Stimulated activated CD4-positive, alpha-beta T cell treated with anti-CD3 and anti-CD28 coated beads, Interleukin-1b, Interleukin-23, amount 100 ng/mL, for 48 hours (primary cell): ENCODE measurements at places on chromosomes 6 and 20.

DNA sequence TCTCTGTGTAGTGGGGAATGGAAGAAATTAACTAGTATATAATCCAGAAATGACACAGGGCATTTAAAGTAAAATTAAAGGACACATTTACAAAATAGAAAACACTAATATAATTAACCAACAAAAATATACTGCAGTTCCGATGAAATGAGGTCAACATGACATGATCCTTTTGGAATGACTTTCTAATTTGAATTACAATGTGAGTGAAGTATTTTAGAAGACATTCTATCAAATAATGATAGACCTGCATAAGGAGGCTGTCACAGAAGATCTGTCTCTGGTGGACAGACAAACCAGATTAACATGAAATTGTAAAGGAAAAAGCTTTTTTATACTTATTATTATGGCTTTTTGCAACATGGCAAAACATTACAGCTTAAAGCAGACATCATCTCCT, 100.6 kb upstream of the FAM184A start:
- DNase-seq, result no peak

GRCh38 chr6:155472886-155473285, 17.2 kb upstream of the NOX3 start:
- no peak for DNase-seq

DNA sequence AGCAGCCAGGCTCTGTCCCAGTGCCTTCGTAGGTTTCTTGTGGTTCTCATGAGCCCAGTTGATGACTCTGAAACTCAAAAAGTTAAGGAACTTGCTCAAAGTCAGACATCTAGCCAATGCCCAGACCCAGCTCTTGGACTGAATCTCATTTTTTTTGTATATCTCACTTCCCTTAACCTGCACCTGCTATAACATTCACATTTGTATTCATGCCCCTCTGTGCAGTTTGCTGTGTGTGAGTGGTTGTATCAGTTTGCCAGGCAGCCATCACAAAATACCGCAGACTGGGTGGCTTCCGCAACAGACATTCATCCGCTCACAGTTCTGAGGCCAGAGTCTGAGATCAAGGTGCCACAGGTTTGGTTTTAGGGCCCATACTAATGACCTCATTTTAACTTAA, 49.9 kb downstream of the IPCEF1 start:
- no peak for DNase-seq

GRCh38 chr20:46043556-46043955, 14.5 kb downstream of the SLC12A5 start:
- DNase-seq, result no peak

GRCh38 chr6:31094389-31094881, 17.9 kb downstream of the C6orf15 start:
- peak; percentile 10 for DNase-seq

DNA sequence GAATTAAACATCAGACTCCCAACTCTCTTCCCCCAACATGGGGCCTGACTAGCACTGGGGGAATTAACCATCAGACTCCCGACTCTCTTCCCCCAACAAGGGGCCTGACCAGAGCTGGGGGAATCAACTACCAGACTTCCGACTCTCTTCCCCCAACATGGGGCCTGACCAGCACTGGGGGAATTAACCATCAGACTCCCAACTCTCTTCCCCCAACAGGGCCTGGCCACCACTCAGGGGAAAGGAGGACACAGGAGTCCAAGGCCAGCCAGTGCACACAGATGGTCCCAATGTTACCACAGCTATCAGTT, 13.1 kb downstream of the CST7 start:
- DNase-seq, result no peak

GRCh38 chr6:3766214-3766613, 14.7 kb upstream of the PXDC1 start:
- DNase-seq, result no peak

DNA sequence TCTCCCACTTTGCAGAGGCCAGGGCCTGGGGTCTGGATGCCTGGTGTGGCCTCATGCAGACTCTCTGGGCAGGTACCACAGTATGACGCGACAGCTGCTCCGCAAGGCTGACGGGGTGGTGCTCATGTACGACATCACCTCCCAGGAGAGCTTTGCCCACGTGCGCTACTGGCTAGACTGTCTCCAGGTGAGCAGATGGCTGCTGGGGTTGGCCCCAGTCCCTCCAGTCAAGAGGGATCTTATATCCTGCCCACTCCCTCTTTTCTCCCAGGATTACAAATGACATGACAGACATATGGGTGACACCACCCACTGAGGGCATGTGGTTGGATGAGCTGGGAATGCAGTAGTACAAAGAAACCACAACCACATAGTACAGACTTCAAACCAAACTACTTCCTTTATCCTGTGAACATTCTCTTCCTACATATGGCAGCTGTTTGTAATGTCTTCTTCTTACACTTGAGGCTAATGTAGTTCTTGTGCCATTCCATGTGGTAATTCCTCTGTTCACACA, 29.9 kb downstream of the RAB44 start:
- no peak for DNase-seq

DNA sequence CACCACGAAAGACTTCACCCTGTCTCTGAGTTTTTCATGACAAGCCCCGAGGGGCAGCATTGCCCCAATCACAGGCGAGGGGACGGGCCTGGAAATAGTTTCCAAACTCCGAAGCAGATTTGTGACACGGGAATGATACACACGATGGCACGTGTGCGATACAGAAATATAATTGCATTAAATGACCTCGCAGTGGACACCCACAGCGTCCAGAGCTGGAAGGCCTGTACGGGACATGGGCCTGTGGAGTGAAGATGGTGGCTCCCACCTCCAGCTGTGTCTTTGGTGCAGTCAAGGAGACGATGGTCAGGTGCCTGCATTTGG, 43.0 kb downstream of the PMEPA1 start:
- no peak for DNase-seq

GRCh38 chr6:160418370-160418769, 70.2 kb downstream of the SLC22A3 start:
- DNase-seq, result no peak

DNA sequence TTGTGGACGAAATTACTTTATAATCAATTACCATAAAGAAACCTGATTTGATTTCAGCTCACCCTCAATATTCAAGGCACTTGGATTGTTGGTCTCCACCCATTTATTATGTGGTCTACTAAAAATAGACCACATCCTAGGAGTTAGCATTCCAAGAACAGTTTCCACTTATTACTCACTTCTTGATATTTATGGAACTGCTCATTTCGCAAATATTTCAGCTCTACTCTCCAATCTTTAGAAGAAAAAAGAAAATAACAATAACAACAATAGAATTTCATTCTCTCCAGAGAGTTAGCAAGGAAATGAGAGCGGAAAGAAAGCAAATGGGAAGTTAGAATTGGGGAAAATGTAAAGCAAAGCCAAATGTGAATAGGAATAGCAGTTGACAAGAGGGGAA, 26.2 kb upstream of the HDAC2 start:
- DNase-seq, result no peak

GRCh38 chr6:95365454-95365853, 211.9 kb upstream of the MANEA start:
- DNase-seq, result no peak

- DNase-seq, result no peak
Observed at GRCh38 chr20:22430154-22430745, 154.1 kb downstream of the FOXA2 start.

GRCh38 chr6:63355632-63356031, 35.8 kb upstream of the LGSN start:
- DNase-seq, result no peak

- no peak for DNase-seq
Observed at GRCh38 chr6:9711365-9711764, 703.5 kb downstream of the TFAP2A start.
